ENCODE measurements at places on chromosomes 3 and 15.

DNA sequence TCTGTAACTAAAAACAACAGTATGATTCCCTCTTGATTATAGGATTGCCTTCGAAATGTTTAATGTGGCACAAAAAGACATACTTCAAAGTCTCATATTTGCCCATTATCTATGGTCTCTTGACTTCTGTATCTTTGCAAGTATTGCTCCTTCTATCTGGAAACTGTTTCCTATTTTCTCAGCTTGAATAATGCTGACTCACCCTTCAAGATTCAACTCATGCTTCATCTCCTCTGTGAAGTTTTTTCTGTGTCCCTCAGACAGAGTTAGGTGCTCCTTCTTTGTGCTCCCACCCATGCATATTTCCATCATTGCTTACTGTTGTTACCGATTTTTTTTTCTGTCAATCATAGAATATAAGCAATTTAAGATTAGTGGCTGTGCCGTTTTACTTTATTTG, 192.8 kb upstream of the ROBO1 start:
- DNase-seq: no peak

- DNase-seq: no peak
These were observed 98.0 kb upstream of the TLE3 start for GRCh38 chr15:70195587-70196305.

DNA sequence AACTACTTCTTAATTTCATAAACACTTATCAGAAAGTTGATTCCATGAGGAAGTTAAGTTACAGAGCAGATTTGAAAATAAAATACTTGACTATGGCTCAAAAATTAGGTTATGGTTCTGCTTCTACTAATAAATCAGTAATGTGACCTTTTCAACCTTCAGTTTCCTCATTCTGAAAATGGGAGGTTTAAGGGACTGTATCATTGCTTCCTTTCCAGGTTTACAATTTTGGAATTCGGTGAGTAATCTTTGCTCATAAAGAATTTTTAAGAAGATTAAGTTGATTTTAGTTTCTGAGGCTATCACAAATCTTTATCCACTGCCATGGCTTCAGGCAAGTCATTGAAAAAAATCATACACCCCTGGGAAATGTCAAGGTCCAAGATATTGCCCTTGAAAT, 1061.2 kb downstream of the DIPK2A start:
- no peak for DNase-seq

DNA sequence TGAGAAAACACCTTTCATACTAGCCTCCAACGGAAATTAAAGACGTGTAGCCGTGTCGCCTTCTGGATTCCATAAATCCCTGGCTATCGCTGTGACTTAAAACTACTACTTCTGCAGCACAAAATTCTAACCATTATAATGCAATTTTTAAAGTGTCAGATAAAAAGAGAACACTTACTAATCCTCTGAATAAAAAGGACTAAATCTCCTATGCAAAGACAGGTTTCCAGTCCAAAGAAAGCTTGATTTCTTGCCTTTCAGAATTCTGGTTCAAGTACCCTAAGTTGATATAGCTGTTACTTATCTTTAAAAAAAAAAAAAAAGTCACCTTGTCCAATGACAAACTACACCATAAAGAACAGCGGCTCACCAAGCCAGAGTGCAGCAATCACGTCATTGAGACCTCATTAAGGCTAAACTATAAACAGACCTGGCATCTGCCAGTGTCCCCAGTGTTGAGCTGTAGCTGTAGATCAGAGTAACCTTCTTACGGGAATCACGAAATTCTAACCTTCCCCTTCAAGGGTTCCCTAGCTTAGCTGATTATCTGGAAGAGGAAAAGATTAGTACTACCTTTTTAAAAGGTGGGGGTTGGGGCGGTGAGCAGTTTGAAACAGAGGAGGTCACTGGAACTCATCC, 2.2 kb downstream of the ABCC5 start:
- DNase-seq: peak; percentile 54

- DNase-seq: no peak
These were observed 38.4 kb upstream of the CHD2 start for GRCh38 chr15:92861742-92862141.

DNA sequence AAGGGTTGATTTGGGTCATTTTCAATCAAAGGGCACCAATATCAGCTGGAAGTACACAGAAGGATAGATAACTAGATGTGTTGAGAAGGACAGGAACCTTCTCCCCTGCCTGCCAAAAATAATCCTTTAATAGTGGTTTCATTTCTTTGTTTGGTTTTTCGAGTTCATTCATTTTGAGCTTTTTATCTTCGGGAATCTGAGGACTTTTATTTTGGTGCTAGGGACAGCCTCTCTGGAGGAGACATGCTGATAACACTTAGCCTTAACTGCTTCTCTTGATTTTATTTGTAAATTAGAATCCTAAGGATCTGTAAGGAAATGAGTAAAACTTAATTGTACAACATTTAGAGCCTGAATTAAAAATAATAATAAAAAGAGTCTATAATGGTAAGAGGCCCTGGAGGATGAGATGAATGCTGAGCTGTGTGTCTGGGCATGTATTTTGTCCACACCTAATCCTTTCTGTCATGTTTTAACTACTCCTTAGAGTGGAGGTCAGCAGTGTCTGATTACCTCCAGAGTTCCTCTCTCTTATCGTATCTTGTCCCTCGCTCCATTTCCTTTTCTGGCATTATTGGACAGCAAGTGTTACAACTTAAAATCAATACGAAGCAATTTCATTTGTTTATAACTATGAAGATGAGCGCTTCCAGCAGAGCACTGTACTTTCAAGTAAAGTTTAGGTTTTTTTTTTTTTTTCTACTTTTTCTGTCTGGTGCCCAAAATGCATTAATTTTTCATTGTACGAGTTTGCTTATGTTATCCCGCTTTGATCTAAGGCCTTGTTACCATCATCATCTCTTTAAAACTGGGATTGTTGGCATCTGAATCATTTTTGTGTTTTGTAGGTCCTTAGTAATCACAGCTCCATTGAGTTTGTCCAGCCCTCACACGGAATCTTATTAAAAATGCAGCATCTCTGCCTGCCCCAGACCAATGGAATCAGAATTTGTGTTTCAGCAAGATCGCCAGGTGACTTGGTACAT, 22.8 kb downstream of the PTPRG start:
- no peak for DNase-seq

DNA sequence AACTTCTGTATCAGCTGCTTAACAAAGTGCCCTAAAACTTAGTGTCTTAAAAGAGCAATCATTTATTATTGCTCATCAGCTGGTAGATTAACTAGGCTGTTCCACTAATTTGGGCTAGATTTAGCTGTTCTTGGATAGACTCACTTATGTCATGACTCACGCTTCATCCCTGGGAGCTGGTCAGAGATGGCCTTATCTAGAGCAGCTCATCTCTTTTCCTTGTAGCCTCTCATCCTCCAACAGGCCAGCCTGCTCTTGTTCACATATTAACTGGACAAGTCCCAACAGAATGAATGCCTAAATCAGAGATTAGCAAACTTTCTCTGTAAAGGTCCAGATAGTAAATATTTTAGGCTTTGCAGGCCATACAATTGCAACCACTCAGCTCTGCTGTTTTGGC, 66.9 kb upstream of the PLAAT1 start:
- DNase-seq: no peak

DNA sequence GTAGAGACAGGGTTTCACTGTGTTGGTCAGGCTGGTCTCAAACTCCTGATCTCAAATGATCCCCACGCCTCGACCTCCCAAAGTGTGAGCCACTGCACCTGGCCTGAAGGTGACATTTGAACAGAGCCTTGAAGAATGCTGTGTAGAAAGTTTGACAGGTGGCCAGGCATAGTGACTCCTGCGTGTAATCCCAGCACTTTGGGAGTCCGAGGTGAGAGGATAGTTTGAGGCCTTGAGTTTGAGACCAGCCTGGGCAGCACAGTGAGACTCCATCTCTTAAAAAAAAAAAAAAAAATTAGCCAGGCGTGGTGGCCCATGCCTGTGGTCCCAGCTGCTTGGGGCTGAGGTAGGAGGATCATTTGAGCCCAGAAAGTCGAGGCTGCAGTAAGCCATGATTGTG, 1.5 kb downstream of the IQGAP1 start:
- DNase-seq: no peak

DNA sequence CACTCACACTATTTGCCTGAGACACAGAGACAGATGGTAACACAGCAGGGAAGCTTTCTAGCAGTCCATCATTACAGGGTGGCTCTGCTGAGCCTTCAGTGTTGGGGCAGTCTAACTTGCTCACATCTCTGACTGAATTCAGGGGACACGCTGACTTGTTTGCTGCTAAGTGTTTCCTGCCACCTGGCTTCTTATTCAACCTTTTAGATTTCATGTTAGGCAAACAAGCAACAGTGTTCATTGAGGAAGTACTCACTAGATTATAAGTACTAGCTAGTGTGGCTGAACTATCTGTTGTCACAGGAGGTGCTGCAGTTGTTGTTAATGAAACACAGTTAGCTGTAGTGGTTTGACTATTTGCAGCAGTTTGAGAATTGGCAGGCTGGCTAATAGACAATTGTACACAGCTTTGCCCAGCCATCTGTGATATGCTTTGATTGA, 37.3 kb downstream of the USF3 start:
- DNase-seq: no peak

Measured in SHP77 treated with DMSO at 0.1 percent for 48 hours (cell line).